WTC11 (cell line): ENCODE measurements at places on chromosomes 5 and 9.

- DNase-seq = no peak
These were observed 76.3 kb downstream of the ZNF608 start for GRCh38 chr5:124669956-124670721.

GRCh38 chr5:146624179-146624578, 108.2 kb upstream of the GPR151 start:
- DNase-seq = no peak

DNA sequence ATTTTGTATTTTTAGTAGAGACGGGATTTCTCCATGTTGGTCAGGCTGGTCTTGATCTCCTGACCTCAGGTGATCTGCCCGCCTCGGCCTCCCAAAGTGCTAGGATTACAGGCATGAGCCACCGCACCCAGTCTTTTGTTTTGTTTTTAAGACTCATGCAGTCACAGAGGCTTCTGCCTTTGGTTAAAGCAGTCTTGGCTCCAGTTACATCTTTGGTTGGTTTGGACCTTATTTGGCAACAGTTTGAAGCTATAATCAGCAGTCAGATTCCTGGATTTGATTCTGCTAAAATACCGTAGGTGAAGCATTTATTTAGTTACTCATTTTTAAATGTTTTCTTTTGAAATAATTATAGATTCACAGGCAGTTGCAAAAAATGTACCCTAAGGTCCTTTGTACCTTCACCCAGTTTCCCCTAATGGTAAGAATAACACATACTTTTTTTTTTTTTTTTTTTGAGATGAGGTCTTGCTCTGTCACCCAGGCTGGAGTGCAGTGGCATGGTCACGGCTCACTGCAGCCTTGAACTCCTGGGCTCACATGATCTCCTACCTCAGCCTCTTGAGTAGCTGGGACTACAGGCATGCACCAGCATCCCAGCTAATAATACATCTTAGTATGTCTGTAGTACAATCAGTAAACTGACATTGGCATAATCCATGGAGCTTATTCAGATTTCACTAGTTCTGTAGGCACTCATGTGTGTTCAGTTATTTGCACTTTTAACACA, 15.7 kb downstream of the USP20 start:
- no peak for DNase-seq

- no peak for DNase-seq
These were observed 135.3 kb upstream of the DPYSL3 start for GRCh38 chr5:147645197-147645596.
